GM12865 (cell line): ENCODE measurements at places on chromosomes 12 and 14.
A peak's percentile ranks its signal among the peaks of the same experiment; 100 is the strongest.

DNA sequence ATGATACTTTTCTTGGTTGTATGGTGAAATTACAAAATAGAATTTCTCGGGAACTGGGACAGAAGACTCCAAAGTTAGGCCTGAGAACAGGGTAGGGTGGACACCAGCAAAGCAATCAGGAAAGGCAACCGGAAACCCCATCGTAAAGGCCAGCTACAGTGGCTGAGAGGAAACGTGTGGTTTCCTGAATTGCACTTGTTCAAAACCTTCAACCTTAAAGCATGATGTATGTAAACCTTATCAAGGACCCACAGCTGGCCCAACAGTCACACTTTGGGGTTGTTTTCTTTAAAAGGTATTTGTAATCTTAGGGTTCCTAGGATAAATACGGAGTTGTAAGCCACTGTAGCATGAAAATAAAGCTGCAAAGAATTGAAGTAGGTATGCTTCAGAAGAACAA is 2.2 kb upstream of the PTGDR start:
- DNase-seq = peak; percentile 44

DNA sequence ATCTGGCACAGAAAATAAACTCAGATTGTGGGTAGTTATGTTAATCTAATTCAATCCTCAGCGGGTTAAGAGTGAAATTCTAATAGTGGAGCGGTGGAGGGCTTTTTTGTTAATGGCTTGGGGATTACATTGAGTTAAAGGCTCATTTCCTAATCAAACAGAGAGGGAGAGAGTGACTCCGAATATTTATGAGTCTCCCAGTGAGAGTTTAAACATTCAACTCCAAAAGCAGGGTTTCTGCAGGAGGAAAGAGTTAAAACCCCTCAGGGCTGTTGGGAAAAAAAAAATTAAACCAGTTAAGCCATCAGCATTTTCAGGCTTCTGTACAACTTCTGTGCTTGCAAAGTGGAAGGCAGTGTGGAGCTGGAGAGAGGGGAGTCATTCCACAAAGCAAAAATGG is 62.1 kb upstream of the ESRRB start:
- DNase-seq = no peak

DNA sequence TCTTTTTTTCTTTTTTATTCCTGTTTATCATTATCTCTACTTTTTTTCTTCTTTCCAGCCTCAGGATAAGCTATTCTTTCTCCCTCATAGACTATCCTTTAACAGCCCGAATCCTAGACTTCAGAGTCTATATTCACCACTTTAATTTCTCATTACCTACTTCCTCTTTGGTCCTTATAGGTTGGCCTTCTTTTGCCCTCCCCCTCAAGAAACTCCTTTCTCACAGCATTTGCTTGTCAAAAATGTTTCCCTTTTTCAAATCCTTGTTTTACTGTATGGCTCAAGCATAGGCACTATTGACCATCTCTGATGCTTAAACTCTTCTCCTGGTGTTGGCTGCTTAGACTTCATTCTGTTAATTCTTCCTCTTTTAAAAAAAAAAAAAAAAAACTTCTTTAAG is 52.5 kb downstream of the KIAA0586 start:
- peak; percentile 9 for DNase-seq

DNA sequence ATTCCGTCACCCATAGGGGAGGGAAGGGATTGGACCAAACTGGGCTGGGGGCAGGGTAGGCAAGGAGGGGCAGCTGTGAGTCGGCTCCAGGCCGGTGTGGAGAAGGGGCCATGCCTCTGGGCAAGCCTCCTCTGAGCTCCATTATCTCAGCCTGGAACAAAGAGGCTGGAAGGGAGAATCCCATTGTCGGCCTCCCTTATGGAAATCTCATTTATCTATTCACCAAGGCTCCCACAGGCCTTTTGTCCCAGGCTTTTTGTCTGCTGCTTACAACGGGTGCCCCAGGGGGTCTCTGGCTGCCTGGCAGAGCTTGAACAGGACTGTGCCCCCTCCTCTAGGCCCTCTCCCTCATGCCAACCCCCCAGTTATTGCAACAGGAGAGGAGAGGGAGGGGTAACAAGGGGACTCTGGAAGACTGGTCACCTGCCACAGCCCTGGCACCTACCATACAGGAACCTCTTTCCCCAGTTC is 19.5 kb downstream of the FIGNL2 start:
- no peak for DNase-seq

GRCh38 chr12:69324797-69325466 is 23.2 kb upstream of the LYZ start:
- DNase-seq = peak; percentile 64

GRCh38 chr14:103143506-103143905 is 20.2 kb downstream of the TNFAIP2 start:
- no peak for DNase-seq

DNA sequence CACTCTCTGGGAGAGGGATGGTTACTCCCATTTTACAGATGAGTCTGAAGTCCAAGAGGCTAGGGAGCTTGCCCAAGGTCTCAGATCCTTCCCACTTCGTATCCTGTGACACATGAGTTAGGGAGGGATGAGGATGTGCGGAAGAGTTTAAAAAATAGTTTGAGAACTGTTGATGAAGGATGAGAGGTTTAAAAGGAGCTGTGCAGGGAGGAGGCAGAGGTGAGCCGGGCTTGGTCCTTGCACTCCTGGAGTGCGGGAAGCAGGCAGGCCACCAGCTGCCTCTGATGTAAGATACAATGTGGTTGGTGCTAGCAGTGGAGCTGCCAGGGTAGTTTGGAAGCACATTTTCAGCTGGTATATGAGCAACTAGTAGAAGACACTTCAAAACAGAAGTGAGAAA is 46.5 kb downstream of the TSPAN9 start:
- DNase-seq = no peak

DNA sequence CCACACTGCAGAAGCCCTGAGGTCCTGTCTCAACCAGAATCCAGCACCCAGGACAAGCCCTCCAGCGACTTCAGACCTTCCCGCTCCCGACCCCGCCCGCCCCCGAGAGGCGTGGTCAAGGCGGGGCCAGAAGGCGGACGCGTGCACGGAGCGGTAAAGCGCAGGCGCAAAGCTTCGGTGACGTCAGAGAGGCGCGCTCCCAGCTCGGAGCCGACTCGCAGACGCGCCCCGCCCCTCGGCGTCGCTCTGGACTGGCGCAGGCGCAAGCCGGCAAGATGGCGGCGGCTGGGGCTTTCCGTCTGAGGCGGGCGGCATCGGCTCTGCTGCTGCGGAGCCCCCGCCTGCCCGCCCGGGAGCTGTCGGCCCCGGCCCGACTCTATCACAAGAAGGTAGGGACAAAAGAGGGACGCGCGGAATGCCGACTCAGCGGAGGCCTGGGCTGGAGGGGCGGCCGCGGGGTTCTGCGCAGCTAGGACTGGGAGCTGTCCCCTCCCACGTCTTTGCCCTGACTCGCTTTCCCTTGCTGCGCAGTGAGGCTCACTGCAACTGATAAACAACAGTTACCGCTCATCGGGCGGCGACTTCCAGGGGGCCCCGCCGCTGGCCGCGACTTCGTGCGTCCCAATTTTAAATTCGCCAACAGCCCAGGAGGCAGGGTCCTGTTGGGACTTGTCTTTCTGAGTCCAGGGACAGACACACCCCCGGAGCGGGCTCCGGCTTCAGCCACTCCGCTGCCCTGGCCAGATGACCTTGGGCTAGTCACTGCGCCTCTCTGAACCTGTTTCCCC is at the start of gene ISCU:
Gene ISCU, plus strand, starts transcription at position 249 of the 788 bp plus-strand sequence. Its CDS starts 27 bp downstream, at position 276.
- peak; percentile 99 for DNase-seq

DNA sequence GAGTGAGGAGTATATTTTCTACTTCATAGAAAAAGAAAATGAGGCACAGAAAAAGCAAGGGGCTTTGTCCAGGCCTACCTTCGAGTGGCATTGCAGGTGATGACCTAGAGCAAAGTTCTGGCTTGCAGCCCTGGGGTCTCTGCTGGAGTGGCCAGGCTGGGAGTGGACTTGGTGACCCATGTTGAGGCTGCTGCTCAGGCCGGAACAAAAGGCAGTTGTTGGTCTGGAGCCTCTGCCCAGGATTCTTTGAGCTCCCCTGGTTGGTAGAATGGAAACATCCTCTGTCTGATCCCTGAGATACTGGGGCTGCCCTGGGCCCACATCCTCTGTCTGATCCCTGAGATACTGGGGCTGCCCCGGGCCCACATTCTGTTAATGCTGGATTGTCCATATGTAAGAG is 86.1 kb downstream of the ADCK1 start:
- no peak for DNase-seq
